Astrocyte (in vitro differentiated cells and primary cell): ENCODE measurements at places on chromosomes 4 and X. TPM values are rescaled to one million over a fixed set of nuclear protein-coding genes. Genes with fewer than 3 reads are reported as not detected.

The STARD8 gene
- total RNA-seq = 1.0 and 1.3 TPM in 2 replicates

The KCNE5 gene
- 0.46 and 1.3 TPM in 2 replicates for total RNA-seq

The RNF212 gene
- total RNA-seq = 2.0 and 2.2 TPM in 2 replicates

The RAB9B gene
- 1.7 and 2.2 TPM in 2 replicates for total RNA-seq

The PPP4R3C gene
- total RNA-seq = not detected in 2 replicates

The SMIM31 gene
- total RNA-seq = not detected in 2 replicates

The CSN3 gene
- not detected in 2 replicates for total RNA-seq

The MSN gene
- total RNA-seq = 356 and 369 TPM in 2 replicates

The RAB33A gene
- 1.7 and 1.9 TPM in 2 replicates for total RNA-seq

The TRPC3 gene
- total RNA-seq = 0.07 TPM in 1 of 2 replicates, not detected in the other

The ARSJ gene
- total RNA-seq = 60.1 and 66.5 TPM in 2 replicates

The MTNR1A gene
- 0.22 and 0.34 TPM in 2 replicates for total RNA-seq

The MAGEB2 gene
- not detected in 2 replicates for total RNA-seq

The CCDC110 gene
- total RNA-seq = 0.39 and 1.2 TPM in 2 replicates

The KIAA1210 gene
- not detected in 2 replicates for total RNA-seq

The TRIML2 gene
- 55.7 and 63.3 TPM in 2 replicates for total RNA-seq

The OTC gene
- total RNA-seq = not detected in 2 replicates

The CSAG1 gene
- 0.75 and 1.2 TPM in 2 replicates for total RNA-seq

The IL3RA gene
- not detected in 2 replicates for total RNA-seq

The ZNF732 gene
- 1.2 and 1.4 TPM in 2 replicates for total RNA-seq

The ETDC gene
- not detected in 2 replicates for total RNA-seq

The DYNLT3 gene
- total RNA-seq = 36.5 and 43.1 TPM in 2 replicates

The HOPX gene
- total RNA-seq = 0.94 and 1.7 TPM in 2 replicates

The GPR82 gene
- total RNA-seq = not detected in 2 replicates

The FHDC1 gene
- total RNA-seq = 1.5 and 1.7 TPM in 2 replicates

The CSN1S1 gene
- total RNA-seq = not detected in 2 replicates

The PLS3 gene
- 310 and 313 TPM in 2 replicates for total RNA-seq

The SLITRK4 gene
- total RNA-seq = 2.7 and 3.7 TPM in 2 replicates

The LRCH2 gene
- total RNA-seq = 4.6 and 5.8 TPM in 2 replicates

The EDNRA gene
- total RNA-seq = 6.4 and 9.3 TPM in 2 replicates

The PASD1 gene
- total RNA-seq = not detected in 2 replicates

The DCAF12L2 gene
- total RNA-seq = 0.38 and 0.59 TPM in 2 replicates

The BMX gene
- total RNA-seq = not detected in 2 replicates

The DMP1 gene
- 0.10 and 0.11 TPM in 2 replicates for total RNA-seq

The RNF128 gene
- total RNA-seq = 14.9 and 17.5 TPM in 2 replicates

The USP17L10 gene
- not detected in 2 replicates for total RNA-seq

The UCP1 gene
- total RNA-seq = 0.34 and 0.46 TPM in 2 replicates

The GAB3 gene
- 1.7 TPM in 2 replicates for total RNA-seq

The STK26 gene
- total RNA-seq = 64.7 and 69.4 TPM in 2 replicates

The UCHL1 gene
- 1,149 and 1,154 TPM in 2 replicates for total RNA-seq

The PLXNB3 gene
- 5.3 and 5.4 TPM in 2 replicates for total RNA-seq

The NALF2 gene
- total RNA-seq = 1.4 and 2.0 TPM in 2 replicates

The RENBP gene
- 1.7 and 2.2 TPM in 2 replicates for total RNA-seq

The ATP2B3 gene
- 0.46 and 0.52 TPM in 2 replicates for total RNA-seq

The LAMTOR3 gene
- total RNA-seq = 49.6 and 53.9 TPM in 2 replicates

The TSPAN7 gene
- total RNA-seq = 3.5 and 4.8 TPM in 2 replicates

The ARMCX2 gene
- total RNA-seq = 96.5 and 112 TPM in 2 replicates

The SPATA4 gene
- 0.32 and 0.46 TPM in 2 replicates for total RNA-seq

The MAGEA2 gene
- total RNA-seq = 6.1 and 7.1 TPM in 2 replicates

The PRKG2 gene
- total RNA-seq = 0.23 and 0.29 TPM in 2 replicates

The SPANXB1 gene
- total RNA-seq = not detected in 2 replicates

The LPAR4 gene
- total RNA-seq = 4.8 and 7.0 TPM in 2 replicates

The MAGEA10 gene
- total RNA-seq = not detected in 2 replicates

The MAOB gene
- total RNA-seq = 0.20 and 0.77 TPM in 2 replicates

The PFKFB1 gene
- total RNA-seq = 0.34 TPM in 1 of 2 replicates, not detected in the other

The RHOXF2B gene
- total RNA-seq = not detected in 2 replicates

The RTL5 gene
- 13.2 and 16.1 TPM in 2 replicates for total RNA-seq
